A549 treated with RU486 at 1 μM for 4 hours (cell line): ENCODE measurements at places on chromosomes 6 and 20. TPM values are rescaled to one million over a fixed set of nuclear protein-coding genes. Genes with fewer than 3 reads are reported as not detected.

WFDC5 gene
- not detected in 5 replicates for total RNA-seq

RBM24 gene
- 10.4 to 13.7 TPM (median 12.7 TPM) in 5 replicates for total RNA-seq

PI3 gene
- 2.2 to 3.6 TPM (median 3.5 TPM) in 5 replicates for total RNA-seq

MRS2 gene
- total RNA-seq: 16.7 to 21.7 TPM (median 21.1 TPM) in 5 replicates

PBOV1 gene
- total RNA-seq: not detected in 5 replicates

CST9 gene
- not detected in 5 replicates for total RNA-seq

ETV7 gene
- 0.09 to 0.24 TPM (median 0.14 TPM) in 4 of 5 replicates, not detected in the other for total RNA-seq

CHD6 gene
- 5.4 to 10.9 TPM (median 9.7 TPM) in 5 replicates for total RNA-seq

TAGAP gene
- total RNA-seq: not detected in 5 replicates

NRSN1 gene
- total RNA-seq: not detected in 5 replicates

CASS4 gene
- total RNA-seq: 0.03 to 0.08 TPM (median 0.05 TPM) in 3 of 5 replicates, not detected in the others

EFCAB8 gene
- total RNA-seq: not detected in 5 replicates

ZNF512B gene
- 8.0 to 13.0 TPM (median 11.1 TPM) in 5 replicates for total RNA-seq

CNR1 gene
- total RNA-seq: 0.30 to 0.66 TPM (median 0.55 TPM) in 5 replicates

TREM2 gene
- total RNA-seq: not detected in 5 replicates

PPIL4 gene
- 10.6 to 22.6 TPM (median 15.2 TPM) in 5 replicates for total RNA-seq

ZBTB12 gene
- 3.1 to 4.9 TPM (median 4.2 TPM) in 5 replicates for total RNA-seq

ABHD16B gene
- not detected in 5 replicates for total RNA-seq

SIGLEC1 gene
- not detected in 5 replicates for total RNA-seq

TTLL9 gene
- total RNA-seq: 0.03 to 0.15 TPM (median 0.09 TPM) in 5 replicates

TSBP1 gene
- total RNA-seq: not detected in 5 replicates

CRIP3 gene
- total RNA-seq: 0.42 to 1.0 TPM (median 0.66 TPM) in 5 replicates

C6orf58 gene
- total RNA-seq: 0.13 to 0.33 TPM (median 0.13 TPM) in 3 of 5 replicates, not detected in the others

UNC5CL gene
- total RNA-seq: 0.30 to 0.57 TPM (median 0.42 TPM) in 5 replicates

PDE10A gene
- total RNA-seq: 29.1 to 34.8 TPM (median 33.0 TPM) in 5 replicates

ADGB gene
- total RNA-seq: not detected in 5 replicates

VARS2 gene
- total RNA-seq: 9.1 to 11.7 TPM (median 11.2 TPM) in 5 replicates

CFAP61 gene
- total RNA-seq: 0.16 to 0.92 TPM (median 0.47 TPM) in 4 of 5 replicates, not detected in the other

TEAD3 gene
- total RNA-seq: 4.4 to 6.6 TPM (median 5.7 TPM) in 5 replicates

PPP1R3G gene
- total RNA-seq: 1.2 to 2.0 TPM (median 1.6 TPM) in 5 replicates

FARS2 gene
- total RNA-seq: 9.3 to 12.0 TPM (median 10.5 TPM) in 5 replicates

C6orf62 gene
- total RNA-seq: 49.3 to 61.2 TPM (median 52.0 TPM) in 5 replicates

DIDO1 gene
- 18.3 to 25.1 TPM (median 23.2 TPM) in 5 replicates for total RNA-seq

CCN6 gene
- not detected in 5 replicates for total RNA-seq
